H1 (cell line): ENCODE measurements at places on chromosomes 4 and X.

- no peak for DNase-seq
Observed at GRCh38 chr4:40585201-40585799, 44.4 kb downstream of the RBM47 start.

GRCh38 chrX:40685362-40685918, 38.1 kb upstream of the CXorf38 start:
- no peak for DNase-seq

- no peak for DNase-seq
Observed at GRCh38 chr4:78901882-78902281, 37.4 kb downstream of the PAQR3 start.

- DNase-seq = no peak
Observed at GRCh38 chr4:8123389-8123788, 35.2 kb downstream of the ABLIM2 start.

GRCh38 chrX:130393451-130394074, 8.1 kb upstream of the GPR119 start:
- DNase-seq = peak; percentile 50

DNA sequence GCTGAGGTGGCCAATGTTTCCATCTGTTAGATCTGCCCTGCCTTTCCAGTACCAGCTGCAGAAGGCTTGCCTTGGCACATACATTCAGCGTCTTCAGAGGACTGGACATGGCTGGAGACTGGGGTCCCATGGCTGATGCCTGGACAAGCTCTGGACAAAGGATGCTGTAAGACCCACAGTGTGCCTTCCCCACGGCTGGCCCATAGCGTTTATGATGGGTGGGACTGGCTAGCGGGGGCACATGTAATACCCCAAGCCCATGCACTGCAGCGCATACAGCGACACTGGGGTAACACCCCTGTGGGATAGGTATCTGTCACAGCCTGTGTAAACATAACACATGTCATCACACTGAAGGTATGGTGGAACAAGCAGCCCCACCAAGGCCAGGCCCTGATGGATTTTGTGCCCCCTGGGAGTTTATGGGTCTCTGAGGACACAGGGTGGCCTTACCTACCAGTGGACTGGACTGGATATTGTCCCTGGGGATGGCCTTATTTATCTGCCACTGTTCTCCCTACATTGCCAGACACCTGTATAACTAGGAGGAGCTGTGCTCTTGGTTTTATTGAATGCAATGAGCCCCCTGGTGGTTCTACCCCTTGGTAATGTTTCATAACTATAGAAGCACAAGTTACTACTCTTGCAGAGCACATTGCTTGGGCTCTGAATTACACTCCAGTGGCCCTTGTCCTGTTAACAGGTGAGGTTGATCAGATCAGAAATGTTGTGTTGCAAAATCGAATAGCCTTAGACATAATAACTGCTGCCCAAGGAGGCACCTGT, 34.3 kb upstream of the TACR3 start:
- DNase-seq = no peak

GRCh38 chr4:139176302-139177048, 543 bp downstream of the ELF2 start:
- DNase-seq = peak; percentile 89

DNA sequence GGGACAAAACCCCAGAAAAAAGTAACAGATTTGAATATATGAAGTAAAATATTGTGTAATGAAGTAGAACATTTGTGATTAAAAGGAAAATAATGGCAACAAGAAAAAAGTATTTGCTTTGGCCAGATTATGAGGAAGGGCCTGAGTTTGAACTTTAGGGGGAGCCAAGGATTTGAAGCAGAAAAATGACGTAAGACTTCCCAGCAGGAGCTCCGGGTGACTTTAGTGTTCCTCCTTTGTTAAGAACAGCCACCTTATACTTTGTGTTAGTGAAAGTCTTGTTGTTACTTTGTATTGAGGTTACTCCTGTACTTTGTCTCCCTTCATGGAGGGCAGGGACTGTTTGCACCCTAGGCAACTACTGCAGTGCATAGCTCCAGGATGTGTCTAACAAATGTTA, 41.1 kb downstream of the DCUN1D4 start:
- no peak for DNase-seq

- no peak for DNase-seq
Observed at GRCh38 chr4:73161527-73162185, 92.1 kb upstream of the COX18 start.

DNA sequence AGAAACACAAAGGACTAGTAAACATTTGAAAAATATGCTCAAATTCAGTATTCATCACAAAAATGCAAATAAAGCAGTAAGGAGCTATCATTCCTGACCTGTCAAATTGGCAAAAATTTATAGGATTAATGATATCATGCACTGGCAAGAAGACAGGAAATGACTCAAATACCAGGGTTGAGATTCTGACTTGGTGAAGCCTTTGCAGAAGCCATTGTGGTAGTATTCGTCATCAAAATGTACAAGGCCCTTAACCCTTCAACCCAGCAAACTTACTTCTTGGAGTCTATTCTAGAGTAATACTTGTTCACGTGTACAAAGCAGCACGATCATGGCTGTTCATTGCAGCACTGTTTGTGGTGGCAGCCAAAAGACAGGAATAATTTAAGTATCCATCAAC, 132.4 kb downstream of the ENOX2 start:
- no peak for DNase-seq

DNA sequence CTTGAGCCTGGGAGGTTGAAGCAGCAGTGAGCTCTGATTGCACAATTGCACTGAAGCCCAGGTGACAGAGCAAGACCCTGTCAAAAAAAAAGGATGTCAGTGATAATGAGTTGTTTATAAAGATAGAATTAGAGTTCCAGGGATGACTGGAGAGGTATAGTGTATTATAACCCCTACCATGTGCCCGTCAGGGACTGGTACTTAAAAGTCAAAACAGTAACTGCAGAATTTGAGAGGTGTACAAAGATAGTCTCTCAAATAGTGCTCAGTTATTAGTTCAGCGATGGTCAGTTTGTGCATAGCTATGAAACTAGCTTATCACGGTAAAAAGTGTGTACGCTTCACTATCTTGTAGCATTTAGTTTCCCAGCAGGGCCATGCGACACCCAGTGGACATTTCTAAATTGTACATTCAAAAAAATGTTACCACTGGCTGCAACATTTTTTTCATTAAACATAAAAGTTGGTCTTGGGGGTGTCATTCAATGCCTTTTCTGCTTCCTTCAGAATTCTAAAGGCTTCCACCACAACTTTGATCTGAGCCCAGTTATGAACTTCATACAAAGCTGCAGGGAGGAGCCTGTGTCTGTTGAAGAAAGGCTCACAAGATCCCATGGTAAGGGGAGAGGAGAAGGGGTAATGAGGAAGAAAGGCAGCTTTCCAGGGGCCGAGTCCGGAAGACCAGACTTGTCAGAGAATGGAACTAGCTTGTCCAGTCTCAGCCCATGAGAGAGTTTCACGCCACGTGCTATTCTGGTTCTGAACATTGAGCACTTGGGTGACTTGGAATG, 9.2 kb upstream of the GYG2 start:
- no peak for DNase-seq

- DNase-seq = no peak
Observed at GRCh38 chr4:161601011-161601410, 562.8 kb downstream of the FSTL5 start.

DNA sequence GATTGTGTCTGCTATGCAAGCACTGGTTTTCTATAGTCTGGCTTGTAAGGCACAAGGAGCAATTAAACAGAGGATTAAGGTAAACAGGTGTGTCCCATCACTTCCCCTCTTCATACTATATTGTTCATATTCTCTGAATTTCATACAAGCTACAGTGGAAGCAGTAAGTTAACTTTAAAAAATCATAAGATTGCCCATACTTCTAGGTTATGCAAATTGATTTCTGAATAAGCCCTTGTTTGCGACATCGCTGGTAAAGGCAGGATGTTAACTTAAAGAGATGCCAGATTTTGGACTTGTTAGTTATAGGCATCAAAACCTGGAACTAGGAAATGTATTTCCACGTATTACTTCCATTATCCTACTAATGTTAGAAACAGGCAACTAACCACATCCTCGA, 1.0 kb upstream of the TMEM131L start:
- DNase-seq = no peak

- peak; percentile 81 for DNase-seq
Observed at GRCh38 chr4:78551420-78552351, at the start of gene ANXA3. Gene ANXA3, plus strand, starts transcription at chr4:78551770. Its CDS starts 2,704 bp downstream, at chr4:78554474.

- DNase-seq = no peak
Observed at GRCh38 chr4:25505637-25505991, 128.6 kb downstream of the ANAPC4 start.

- no peak for DNase-seq
Observed at GRCh38 chr4:88196523-88197185, 38.2 kb upstream of the ABCG2 start.
